SK-N-MC (cell line): ENCODE measurements at places on chromosomes 12 and 14.
A peak's percentile ranks its signal among the peaks of the same experiment; 100 is the strongest.

DNA sequence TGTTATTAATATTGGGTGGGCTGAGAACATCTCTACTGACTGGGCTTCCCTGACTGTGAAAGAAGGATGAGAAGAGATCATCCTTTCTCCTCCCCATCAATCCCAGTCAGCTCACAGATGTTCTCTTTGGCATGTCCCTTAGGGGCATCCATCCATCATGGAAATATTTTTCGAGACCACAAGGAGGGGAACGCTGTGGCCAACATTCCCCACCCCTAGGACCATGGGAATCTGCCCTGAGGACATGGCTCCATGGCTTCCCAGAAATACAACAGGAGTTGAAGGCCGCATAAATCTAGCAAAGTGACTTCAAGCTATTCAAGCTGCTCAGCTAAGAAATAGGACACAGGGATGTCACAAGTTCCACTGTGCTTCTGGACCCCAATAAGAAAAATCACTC lies 456.8 kb downstream of the MED13L start:
- DNase-seq, result no peak

DNA sequence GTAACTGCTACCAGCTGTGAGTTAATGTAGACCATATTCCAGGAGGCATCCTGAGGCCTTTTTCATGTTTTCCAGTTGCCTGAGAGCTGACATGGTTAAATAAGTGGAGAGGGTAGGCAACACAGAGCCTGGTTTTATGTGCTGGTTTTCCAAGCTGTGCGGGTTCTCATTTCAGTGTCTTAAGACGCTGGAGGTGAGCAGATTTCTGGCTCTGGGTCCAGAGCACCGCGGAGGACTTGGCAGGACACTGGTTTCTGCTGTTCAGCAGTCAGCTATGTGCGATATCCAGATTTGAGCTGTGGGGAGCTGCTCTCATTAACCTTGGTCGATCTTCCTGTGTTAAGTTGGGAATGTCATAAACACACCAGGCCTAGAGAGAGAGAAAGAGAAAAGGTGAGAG lies 680.8 kb downstream of the BCL11B start:
- DNase-seq, result no peak

DNA sequence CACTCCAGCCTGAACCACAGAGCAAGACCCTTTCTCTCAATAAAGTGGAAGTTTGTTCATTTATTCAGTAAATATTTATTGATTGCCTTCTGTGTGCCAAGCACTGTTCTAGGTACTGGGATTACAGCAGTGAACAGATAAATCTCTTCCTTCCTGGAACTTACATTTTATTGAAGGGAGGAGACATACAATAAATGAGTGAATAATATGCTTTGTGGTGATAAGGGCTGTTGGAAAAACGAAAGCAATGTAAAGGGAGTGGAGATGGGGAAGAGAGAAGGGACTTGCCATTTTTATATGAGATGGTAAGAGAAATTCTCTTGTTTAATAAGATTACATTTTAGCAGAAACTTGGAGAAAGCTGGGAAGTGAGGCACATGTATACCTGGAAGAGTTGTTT lies 1.6 kb downstream of the GSKIP start:
- DNase-seq, result no peak

DNA sequence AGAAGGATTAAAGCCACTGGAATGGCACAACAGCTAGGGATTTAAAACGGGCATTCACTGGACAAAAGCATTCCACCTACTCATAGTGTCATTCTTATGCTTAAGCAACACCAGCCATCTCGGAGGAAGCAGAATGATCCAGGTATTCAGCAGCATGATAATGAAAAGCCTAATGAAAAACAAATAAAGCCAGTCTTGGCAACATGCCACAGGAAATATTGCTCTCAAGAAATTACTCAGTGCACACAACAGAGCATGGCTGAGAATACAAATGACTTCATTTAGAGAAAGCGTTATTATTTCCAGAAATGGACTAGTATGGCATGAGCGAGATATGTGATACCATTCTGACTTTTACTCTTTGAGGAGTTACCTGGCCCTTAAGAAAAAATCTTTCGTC lies 442.2 kb downstream of the APAF1 start:
- DNase-seq, result no peak

DNA sequence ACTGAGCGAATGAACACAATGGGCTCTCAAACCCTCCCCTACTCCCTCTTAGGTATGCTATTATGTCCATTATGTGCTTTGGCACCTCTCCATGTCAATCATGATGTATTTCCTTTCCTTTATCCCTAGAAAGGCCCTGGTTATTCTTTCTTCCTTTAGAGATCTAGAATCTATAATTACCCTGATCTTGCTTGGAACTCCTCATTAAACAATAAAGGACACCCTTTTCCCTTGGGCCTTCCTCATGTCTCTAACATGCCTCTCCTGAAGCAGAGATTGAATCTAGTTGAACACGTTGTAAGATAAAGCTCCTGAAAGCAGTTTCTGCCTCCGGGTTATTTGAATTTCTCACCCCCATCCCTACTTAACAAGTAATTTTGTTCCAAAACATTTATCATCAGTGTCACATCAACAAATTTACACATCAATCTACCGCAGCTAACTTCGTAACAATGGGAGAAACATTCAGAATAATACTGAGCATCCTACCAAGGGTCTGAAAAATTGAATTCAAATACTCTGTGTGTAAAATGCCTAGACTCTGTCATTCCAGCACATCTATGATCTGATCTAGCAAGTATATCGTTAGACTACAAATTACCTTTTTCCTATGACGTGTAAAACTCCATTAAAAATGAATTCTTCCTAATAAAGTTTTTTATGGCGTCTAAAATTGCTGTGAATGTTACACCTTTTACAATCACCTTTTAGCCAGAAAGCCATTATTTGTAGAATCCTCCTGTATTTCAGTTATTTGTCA lies 5.4 kb downstream of the USP44 start:
- no peak for DNase-seq

DNA sequence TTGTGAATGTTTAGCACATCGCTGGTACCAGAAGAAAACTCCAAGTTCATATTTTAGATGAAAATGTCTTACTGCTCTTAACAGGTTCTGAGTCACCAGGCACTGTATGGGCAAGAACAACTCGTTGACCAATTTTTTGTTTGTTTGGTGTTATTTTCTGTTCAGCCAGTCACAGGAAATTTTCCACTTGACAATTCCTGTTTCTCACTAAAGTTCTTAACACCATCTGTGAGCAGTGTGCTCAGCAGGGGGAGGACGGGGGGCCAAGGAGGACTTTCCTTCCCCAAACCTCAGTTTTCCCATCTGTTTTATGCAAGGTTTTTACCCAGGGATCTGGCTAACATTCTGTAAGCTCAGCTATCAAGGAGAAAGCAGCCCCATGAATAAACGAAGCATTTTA lies 3.0 kb downstream of the NUAK1 start:
- DNase-seq, result no peak

DNA sequence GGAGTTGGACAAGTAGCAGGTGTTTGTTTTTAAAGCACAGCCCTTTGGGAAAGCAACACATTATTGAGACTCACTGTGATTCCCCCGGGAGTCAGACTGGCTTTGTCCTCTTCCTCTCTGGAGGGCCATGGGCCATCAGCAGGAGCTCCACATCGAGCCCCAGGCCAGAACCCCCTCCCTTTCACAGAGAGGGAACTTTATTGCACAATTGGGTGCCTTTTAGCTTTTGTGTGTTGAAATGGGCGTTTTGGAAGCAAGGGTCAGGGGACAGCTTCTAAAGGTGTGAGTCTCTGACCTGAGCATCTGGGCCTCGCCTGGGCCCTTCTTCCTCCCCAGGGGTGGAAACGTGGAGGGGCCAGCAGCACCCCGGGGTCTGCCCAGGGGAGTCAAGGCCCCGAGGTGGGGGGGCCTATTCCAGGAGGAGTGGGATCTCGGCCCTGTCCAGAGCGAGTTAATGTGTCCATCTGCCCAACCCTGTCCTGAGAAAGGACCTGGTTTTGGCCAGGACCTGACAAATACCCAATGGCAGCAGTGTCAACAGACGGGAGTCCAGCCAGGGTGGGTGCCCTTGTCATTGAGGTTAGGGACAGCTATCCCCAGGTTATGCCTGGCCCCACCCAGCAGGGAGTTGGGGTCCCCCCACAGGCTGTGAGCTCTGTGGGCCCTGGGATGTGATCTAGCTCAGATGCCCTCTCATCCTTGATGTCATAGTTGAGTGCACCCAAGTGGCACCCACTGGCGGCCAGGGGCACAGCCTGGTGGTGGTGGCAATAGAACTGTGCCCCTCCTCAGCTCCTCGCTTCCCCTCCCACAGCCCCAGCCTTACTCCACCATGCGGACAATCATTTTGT lies 37.1 kb downstream of the SLC8B1 start:
- DNase-seq, result no peak

DNA sequence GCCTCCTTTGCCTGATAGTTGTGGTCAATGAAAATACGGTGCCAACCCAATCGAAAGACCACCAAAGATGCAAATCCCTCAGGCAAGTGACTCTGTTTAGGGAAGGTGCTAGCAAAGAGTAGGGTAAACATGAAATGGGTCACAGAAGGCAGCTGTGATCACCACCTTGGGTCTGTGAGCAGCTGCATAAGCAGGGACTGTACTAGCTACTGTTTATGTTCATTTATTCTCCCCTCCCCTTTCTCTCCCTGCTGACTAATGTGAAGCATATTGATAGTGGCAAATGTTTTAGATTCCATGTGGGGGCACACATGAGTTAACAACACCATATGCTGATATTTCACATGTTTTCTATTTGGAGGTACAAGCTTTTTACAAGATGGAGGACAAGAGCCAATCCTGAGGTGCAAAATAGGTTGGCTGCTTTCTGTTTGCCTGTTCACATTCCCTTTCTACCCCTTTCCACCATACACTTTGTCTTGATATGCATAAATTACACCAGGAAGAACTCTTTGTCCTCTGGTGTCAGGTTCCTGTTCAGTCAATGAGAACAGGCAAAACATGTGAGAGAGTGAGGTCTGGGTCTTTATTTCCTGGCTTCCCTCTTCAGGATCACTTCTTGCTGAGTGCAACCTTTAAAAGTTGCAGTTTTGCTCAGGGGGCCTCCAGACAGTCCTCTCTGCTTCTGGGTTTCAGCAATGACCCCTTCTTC lies 71.1 kb downstream of the AVPR1A start:
- no peak for DNase-seq

- DNase-seq, result no peak
These were observed 112.2 kb downstream of the SLC16A7 start for GRCh38 chr12:59708064-59708463.

DNA sequence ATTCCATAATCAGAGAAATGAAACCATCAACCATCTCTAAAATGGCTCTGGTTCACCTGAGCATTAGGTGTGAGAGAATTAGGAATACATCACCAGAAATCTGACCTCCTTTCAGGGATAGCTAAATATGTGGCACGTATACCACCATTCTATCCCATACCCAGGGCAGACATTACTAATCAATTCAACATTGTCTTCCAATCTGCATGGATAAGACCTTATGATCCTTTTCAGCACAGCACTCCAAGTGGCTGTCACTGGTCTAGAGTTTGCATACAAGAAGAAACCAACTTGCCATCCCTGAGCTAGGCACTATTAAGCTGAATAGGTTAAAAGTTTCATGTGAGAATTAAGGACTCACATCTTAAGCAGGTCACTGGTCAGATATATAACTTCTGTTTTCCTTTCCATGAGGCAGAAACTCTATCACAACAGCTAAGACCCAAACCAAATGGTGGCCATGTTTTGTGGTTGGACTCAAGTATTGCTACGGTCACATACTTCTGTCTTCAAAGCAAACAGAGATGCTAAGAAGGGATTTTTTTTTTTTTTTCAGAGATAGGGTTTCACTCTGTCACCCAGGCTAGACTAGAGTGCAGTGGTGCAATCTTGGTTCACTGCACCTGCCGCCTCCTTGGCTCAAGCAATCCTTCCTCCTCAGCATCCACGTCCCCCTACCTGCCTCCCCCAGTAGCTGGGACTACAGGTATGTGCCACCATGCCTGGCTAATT lies 249.0 kb downstream of the DPF3 start:
- DNase-seq, result no peak

DNA sequence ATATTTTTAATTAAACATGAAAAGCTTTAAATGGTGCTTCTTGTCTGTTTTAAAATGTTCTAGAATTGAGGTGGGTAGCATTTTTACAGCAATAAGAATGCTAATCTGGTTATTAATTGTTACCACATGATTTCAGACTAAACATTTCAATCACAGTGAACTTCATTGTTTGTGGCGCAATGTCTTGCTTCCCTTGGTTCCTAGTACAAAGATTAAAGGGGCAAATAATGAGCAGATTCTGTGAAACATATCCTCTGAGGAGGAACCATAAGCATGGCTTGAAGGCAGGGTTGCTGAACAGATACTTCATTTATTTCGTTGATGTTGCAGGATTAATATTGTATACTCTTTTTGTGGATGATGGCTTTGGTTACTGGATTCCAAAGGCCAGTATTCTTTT lies 162.1 kb downstream of the FUT8 start:
- DNase-seq, result peak; percentile 87

DNA sequence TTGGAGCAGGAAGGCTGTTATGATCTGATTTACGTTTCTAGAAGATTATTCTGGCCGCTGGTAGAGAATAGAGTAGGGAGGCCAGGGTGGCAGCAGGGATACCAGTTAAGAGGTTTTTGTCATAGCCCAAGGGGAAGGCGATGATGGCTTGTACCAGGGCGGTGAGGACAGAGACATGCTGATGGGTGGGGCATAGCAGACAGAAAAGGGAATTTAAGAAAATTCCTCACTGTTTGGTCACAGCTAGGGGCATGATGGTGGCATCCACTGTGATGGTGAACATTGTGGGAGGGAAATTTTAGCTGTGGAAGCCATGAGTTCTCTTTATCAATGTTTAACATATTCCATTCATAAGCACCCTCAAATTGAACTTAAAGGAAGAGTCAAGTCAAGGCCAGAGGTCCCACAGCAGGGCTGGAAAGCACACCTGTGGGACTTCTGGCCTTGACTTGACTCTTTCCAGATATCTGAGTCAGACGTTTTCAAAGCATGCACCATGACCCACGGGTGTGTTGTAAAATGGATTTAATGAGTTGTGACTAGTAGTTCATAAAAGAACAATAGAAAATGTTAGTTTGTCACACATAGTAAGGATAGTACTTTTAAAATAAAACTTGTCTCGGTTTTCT lies 134.6 kb downstream of the CHST11 start:
- no peak for DNase-seq

DNA sequence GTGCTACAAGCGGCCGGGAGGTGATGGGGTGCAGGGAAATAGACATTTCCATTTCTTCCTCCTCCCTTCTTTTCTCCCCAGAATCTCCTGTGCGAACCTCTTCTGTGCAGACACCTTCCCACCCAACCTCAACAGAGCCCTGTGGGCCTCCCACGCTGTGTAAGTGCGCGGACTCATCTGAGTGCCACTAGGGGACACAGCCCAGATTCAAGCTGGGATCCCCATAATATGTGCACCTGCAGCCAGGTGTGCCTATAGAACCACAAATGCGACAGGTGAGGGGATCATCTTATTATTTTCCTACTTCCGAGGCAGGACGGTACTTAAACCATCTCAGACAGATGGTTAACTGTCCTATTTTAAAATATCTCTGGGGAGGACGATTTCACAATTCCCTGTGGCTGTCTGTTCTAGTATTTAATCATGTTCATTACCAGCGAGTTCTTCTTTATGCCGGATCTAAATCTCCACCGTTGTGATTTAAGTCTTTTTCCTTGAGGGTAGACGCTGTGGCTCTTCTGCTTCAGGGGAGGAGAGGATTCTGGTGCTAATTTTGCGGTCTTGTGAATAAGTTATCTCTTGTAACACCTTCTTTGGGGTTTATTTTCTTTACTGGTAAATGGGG lies 17.2 kb upstream of the CACNA1C start:
- DNase-seq, result no peak

- DNase-seq, result no peak
These were observed 104.0 kb downstream of the VRK1 start for GRCh38 chr14:96901227-96901626.

- DNase-seq, result no peak
These were observed 97.5 kb downstream of the ZFP36L1 start for GRCh38 chr14:68695326-68695768.
